ENCODE measurements at places on chromosomes 12 and 14.

DNA sequence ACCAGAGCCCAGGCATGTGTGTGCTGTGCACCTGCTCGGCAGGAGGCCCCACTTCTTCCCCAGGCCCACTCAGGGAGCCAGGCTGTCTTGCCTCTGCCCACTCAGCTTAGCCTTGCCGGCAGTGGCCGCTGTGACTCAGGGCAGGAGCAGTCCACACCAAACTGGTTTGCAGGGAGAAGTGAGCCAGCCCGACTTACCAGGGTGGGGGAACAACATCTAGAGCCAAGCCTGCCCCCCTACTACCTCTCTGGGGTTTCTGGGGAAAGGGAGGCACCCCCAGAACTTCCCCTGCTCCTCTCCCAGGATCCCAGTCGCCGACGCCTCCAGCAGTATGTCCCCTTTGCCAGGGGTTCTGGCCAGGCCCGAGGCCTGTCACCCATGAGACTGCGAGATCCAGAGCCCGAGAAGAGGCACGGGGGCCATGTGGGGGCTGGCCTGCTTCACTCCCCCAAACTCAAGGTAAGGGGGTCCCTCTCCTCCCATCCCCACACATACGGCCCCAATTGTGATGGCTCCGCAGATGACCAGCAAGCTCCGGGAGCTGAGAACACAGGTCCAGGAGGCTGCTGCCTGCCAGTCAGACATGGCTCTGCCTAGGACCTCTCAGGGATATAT, 3.0 kb downstream of the PLEKHG6 start:
- no peak for DNase-seq

DNA sequence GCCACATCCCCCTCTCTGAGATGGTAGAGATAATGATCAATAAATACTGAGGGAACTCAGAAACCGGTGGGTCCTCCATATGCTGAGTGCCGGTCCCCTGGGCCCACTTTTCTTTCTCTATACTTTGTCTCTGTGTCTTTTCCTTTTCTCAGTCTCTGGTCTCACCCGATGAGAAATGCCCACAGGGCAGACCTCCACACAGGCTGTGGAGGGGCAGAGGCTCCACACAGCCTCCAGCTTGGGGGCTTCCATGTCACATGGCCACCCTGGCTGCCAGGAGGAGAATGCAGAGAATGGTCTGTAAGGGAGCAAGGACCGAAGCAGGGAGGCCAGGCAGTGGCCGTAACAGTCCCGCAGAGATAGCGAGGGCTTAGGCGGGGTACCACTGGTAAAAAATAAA, 105.9 kb downstream of the NTF3 start:
- no peak for DNase-seq

- DNase-seq = no peak
Measured at GRCh38 chr12:93638095-93638494, 39.1 kb upstream of the CRADD start.

GRCh38 chr12:105228966-105229365, 7.0 kb downstream of the APPL2 start:
- DNase-seq = no peak

DNA sequence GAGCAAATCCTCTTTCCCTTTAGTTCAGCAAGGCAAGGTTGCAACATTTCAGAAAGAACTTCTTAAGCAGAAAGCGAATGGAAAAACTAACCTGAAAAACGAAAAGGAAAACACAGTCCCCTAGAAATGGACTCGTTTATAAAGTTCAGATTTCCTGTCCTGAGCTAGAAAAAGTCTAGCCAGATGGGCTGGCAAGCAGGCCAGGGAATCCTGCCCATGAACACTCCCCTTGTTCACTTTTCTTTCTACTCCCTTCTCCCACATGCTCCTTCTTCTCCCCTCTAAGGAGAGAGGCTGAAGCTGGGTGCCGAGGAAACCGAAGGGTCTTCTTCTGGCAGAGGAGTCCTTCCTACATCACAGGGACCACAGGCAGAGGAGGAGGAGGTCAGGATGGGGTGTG, 27.1 kb downstream of the LTBP2 start:
- no peak for DNase-seq
